Stimulated activated CD8-positive, alpha-beta memory T cell treated with anti-CD3 and anti-CD28 coated beads, Interleukin-7, amount 100 ng/mL, for 48 hours (primary cell): ENCODE measurements at places on chromosomes 16 and 17.

DNA sequence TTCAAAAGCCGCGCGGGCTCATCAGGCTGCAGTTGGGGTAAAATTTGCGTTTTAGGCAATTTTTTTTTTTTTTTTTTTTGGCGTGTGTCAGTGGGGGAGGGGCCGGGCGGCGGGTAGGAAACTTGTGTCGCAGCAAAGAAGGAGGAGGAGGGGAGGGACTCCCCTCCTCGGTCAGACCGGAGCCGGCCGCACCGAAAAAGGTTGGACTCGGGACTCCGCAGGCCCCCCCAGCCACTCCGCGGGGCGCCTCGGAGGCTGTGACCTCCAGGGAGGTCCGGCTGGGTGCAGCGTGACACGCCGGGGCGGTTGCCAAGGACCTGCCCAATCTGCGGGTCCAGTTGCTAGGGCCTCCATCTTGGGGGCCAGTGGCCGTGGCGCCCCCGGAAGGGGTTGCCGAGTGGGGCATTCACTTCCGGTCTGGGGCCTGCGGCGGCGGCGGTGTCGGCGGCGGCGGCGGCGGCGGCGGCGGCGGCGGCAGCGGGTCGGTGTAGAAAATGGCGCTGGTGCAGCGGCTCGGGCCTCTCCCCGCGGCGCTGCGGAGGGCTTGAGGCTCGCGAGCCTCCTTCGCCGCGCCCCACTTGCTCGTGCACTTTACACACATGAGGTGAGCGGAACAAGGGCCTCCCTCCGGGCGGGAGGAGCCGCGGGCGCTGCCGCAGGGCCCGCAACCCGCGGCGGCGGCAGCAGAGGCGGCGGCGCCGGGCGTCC, at the start of gene TNRC6A:
TSS of gene TNRC6A (plus strand) at position 409 of the 708 bp plus-strand sequence. CDS start at position 600, 191 bp downstream.
- DNase-seq, result peak; percentile 75

GRCh38 chr17:29238133-29238850, 8.4 kb upstream of the CRYBA1 start:
- no peak for DNase-seq

- DNase-seq, result no peak
These were observed 3.3 kb downstream of the VAT1 start for GRCh38 chr17:43018932-43019331.

DNA sequence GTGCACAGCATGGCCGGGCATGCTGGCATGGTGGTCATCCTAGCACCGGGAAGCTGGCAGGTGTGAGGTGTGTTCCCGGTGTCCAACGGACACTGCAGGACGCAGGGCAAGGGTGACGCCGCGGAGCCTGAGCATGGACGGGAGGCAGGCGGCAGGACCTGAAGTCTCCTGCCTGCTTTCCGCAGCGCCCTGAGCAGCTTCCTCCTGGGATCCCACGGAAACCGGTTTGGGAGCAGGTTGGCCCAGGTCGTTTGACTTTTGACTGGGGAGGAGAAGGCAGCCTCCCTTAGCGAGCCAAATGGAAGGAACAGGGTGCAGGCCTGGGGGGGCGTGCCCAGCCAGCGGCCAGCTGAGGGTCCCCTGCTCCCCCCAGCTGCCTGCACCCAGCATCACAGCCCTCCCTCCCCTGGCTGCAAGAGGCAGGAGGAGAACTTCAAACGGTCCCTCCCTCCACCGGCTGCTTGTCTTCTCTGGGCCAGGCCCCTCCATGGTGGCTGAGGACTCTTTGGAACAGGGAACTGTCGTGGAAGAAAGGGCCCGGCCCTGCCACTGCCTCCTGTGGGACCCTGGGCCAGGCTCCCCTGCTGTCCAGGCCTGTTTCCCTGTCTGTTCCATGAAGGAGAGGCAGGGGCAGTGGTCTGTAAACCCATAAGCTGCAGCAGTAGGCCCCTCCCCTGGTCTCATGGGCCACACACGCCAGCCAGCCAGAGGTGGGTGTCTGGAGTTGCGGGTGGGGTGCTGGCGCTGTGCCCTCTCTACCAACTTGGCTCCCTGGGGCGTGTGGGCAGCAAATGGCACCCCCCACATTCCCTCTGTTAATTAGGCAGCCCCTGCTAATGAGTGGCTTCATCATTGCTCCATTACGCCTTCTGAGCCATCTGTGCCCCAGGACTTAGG, 7.8 kb upstream of the ADGRG1 start:
- no peak for DNase-seq

DNA sequence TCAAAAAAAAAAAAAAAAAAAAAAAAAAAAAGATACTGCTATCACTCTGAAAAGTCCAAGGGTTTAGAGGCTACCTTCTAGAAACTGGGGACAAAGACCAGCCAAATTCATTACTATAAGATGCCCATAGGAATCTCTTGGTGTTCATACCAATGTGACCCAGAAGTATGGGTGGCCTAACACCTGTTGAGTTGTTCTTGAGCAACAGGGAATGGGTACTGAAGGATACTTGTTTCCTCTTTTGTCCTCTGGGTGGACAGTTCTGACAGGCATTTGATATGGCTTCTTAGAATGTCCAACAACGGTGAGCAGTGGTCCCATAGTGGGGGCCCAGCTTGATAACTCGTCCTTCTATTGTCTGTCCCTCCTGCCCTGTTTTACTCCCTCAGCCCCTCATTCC, 141.4 kb upstream of the PLEKHM1 start:
- no peak for DNase-seq

DNA sequence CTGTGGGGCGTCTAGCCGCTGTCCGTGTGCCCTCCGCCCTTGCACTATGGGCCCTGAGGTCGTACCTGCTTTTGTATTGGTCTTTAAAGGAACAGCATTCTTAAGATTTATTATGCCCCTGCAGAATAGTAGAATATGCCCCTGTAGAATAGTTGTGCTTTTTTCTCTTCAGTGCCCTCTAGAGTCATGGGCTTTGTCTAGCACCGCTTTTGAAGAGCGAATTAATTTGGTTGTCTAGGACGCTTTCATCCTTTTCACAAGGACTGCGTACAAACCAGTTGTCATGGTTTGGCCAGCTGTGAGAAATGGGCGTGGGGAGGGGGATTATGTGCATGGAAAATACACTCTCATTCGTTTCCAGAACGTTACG, 621 bp downstream of the CEP95 start:
- no peak for DNase-seq

GRCh38 chr17:36640836-36641235, 39.5 kb downstream of the MRM1 start:
- DNase-seq, result no peak

DNA sequence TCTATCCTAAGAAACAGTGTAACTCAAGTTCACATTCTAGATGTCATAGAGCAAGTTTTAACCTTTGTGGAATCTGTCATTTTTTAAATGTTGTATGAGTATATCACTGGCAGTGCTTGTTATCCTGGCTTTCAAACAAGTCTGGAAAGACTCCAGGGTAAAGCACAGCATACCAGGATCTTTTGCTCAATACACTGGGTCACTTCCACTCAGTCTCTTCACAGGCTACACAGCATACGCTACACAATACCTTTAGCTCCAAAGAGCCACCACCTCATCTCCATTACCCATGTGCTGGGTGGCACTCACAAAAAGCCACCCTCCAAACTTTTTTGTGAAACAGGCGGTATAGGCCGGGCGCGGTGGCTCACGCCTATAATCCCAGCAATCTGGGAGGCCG, 69.5 kb downstream of the PARN start:
- DNase-seq, result no peak

DNA sequence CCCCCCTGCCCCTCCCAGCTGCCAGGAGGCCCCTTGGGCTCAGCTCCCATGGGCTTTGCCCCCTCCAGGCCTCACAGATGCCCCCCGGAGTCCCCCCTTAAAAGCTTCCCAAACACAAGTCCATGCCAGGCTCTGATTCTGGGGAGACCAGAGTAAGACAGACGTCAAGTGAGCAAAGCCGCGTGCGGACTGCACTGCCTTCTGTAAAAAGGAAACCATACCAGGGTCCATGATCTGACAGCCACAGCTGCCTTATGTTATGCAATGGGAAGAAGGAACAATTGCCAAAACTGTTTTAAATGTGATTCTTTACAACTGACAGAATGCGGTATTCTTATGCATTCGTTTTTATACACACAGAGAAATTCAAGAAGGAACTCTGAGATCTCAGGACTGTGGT, 17.9 kb upstream of the HEXD start:
- DNase-seq, result no peak

GRCh38 chr17:79183293-79184158, 108.9 kb downstream of the ENGASE start:
- no peak for DNase-seq

- DNase-seq, result peak; percentile 33
These were observed 73.3 kb upstream of the MTMR4 start for GRCh38 chr17:58587713-58588117.

DNA sequence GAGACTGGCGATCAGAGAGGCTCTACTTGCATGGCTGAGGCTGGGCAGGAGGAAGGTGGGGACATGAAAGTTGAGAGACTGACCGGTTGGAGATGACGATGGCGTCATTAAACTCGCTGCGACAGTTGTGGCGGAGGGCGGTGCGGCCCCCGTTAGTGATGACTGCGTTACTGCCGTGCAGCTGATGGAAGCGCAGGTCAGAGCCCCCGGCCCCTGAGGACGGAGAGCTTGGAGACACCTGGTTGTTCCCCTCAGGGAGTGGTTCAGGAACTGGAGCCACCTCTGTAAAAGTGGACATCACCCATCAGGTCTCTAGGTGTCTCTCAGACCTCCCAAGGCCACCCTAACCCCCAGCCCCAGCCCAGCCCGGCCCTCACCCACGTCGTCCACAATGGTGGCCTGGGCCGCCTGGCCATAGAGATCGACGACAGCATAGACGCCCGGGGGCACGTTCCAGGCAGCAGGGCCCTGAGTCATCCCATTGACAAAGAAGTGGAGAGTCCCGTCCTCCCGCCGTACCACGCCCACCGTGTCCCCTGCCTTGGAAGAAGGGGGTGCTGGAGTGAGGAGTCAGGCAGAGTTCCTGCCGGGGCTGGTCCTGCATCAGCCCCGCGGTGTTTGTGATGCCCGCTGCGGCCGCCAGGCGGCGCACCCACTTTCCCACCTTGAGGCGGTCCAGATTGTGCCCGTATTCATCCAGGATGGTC, 5.3 kb downstream of the NEURL4 start:
- no peak for DNase-seq

GRCh38 chr17:82287013-82287867, 13.7 kb upstream of the CSNK1D start:
- no peak for DNase-seq

GRCh38 chr16:81261049-81261648, 22.7 kb downstream of the BCO1 start:
- DNase-seq, result no peak

- no peak for DNase-seq
These were observed 57.1 kb downstream of the BRIP1 start for GRCh38 chr17:61806081-61806828.

DNA sequence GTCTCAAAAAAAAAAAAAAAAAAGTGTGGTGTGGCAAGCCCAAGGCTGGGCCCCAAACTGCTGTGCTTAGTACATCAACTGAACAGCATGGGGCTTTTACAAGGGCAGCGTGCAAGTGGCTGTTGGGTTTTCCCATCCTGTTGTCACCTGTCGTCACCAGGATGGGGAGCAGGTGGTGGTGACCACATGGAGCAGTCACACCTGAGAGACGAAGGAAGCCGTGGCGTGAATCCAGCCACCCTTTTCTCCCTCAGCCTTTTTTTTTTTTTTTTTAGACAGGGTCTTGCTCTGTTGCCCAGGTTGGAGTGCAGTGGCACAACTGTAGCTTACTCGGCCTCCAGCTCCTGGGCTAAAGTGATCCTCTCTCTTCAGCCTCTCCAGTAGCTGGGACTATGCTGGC, 4.1 kb upstream of the MRPL58 start:
- DNase-seq, result no peak

GRCh38 chr17:47983492-47984223, 12.7 kb downstream of the CDK5RAP3 start:
- no peak for DNase-seq

GRCh38 chr17:39627712-39628516, 1.2 kb downstream of the PPP1R1B start:
- DNase-seq, result no peak

DNA sequence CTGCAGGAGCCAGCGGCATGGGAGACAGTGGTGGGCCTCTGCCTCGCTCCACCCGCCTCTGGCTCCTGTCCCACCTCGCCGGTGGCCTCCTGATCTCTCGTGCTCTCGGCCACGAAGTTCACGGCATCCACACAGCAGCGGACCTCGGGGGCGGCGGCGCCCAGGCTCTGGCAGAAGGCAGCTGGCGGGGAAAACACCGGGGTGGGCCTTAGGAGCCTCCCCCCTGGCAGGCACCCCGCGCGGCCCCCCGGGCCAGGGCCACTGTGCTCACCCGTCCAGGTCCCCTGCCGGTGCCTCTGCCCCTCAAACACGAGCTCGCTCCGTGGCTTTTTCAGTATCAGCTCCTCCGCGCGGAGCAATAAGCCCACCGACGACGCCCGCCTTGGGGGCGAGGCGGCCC, 409 bp upstream of the C17orf107 start:
- no peak for DNase-seq

DNA sequence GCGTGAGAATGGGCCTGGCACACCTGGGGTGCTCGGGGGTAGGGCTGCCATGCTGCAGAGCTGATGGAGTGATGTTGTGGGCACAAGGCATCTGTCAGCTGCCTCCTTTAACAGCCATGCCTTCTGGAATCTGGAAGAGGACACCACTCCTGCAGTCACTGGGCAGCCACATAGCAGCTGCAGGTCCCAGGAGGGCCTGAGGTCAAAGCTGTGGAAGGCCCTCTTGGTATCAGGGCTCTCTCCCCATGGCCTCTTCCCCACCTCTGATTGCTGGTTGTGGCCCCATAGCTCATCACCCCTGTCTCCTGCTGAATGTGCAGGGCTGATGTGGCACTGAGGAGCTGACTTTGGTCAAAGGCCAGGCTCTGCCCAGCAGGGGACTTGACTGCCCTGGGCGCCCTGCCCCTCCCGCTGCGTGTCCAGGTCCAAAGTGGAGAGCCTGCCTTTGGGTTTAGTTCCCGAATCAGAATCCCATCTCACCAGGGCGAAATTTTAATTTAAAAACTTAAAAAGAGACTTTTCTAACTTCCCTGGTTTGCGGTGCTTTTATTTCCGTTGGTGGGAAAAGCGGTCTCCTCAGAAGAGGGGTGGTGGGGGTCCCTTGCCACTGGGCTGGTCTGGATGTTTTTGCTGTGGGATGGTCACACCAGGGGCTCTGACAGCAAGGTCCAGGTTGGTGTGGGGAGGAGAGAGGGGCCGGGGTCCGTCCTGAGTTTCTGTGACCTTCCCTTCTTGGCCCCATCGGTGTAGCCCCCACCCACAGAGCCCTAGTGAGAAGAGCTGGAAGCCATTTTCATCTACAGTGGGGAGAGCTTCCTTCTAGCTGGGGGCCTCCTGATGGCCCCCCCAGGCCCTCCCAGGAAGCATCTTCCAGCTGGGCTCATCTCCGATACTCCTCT, 5.9 kb downstream of the UBALD2 start:
- no peak for DNase-seq

GRCh38 chr17:2701161-2701995, 10.2 kb downstream of the CLUH start:
- DNase-seq, result no peak

- no peak for DNase-seq
These were observed 14.2 kb downstream of the MYO18A start for GRCh38 chr17:29165800-29166506.

DNA sequence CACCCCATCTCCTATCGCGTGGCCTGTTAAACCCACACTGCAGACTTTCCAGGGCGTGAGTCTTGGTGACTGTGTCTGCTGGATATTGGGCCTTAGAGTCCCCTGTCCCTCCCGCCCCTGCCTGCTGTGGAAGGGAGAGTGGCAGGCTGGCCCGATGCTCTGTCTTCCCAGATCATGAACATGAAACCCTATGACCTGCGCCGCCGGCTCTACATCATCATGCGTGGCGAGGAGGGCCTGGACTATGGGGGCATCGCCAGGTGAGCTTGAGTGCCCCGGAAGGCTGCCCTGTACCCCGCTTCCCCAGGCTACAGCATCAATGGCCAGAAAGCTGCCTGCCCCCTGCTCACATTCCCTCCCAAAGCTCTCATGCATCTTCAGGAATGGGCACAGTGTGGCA, 19.5 kb upstream of the CLEC18A start:
- no peak for DNase-seq
